ENCODE measurements at places on chromosomes 12 and 14.

GRCh38 chr14:69275331-69275730, 15.4 kb downstream of the GALNT16 start:
- DNase-seq = no peak

DNA sequence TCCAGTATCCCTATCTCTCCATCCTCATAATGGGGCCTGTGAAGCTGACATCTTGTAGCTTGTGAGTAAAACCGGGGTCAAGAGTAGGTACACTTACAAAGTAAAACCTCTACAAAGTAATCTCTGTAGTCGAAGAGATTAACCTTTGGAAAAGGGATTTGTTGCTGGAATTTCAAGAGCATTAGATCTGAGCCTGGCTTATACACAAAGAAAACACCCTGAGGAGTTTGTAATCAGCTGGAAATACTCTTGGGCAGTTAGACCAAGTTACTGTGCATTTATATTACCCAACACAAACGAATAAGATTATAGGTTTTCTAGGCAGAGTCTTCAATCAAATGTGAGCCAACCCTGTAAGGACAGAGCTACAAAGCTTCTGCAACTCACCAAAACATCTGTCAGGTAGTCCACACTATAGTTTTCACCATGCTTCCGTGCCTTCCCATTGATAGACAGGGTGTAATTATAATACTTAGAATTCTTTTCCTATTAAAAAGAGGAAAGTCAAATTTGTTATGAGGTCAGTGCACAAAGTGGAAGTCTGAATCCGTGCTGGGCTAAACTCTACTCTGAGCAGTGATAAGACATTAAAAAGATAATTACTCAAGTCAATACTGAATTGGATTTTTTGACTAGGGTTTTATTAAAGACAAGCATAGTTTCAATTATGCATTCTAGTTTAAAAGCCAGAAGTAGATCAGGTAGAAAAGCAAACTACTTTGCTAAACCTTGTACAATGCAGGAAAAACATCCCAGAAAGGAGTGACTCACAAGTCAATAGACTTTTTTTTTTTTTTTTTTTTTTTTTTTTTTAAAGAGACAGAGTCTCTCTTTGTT, 14.6 kb downstream of the GNS start:
- no peak for DNase-seq

- no peak for DNase-seq
Observed at GRCh38 chr12:9084417-9084816, 31.3 kb downstream of the A2M start.

GRCh38 chr12:120678572-120678971, 8.4 kb upstream of the MLEC start:
- no peak for DNase-seq

DNA sequence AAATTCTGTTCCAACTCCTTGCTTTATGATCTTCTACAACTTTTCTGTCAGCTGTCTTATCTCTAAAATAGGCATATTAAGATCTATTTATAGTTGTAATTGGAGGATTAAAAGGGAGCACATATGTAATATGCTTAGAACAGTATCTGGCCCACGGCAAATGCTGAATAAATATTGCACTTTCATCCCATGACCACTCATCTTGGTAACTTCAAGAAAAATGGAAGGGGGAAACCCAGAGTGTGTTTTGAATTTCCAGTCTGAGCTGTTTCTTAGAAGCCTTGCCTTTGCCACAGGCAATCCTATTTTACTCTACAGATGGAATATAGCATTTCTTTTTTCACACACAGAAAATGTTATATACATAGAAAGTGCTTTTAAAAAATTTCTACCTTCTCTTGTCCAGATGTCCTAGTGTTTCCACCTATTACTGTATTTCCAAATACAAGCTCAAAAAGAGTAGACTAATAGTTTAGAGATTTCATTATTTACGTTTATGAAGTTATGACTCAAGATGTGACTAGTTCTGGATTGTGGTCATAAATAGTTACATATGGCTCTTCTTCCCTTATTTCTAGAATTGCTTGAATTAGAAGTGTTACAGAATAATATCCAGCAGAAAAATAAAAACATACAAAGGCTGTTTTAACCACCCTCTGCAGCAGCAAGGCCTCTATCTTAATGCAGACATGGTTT, 6.2 kb upstream of the STXBP6 start:
- no peak for DNase-seq

GRCh38 chr12:25771041-25771440, 187.4 kb upstream of the RASSF8 start:
- DNase-seq = no peak

DNA sequence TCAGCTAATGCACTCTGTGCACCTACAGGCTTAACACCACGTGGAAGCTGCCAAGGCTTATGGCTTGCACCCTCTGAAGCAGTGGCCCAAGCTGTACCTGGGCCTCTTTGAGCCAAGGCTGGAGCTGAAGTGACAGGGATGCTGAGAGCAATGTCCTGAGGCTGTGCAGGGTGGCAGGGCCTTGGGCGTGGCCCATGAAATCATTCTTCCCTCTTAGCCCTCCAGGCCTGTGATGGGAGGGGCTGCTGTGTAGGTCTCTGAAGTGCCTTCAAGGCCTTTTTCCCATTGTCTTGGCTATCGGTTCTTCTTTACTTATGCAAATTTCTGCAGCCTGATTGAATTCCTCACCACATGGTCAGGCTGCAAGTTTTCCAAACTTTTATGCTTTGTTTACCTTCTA, 47.4 kb upstream of the TMTC1 start:
- no peak for DNase-seq

- no peak for DNase-seq
Observed at GRCh38 chr14:43894534-43894933, 612.5 kb downstream of the FSCB start.

GRCh38 chr12:117830471-117830870, 138.3 kb downstream of the KSR2 start:
- no peak for DNase-seq

GRCh38 chr12:27309293-27309994, 23.2 kb upstream of the BMAL2 start:
- DNase-seq = no peak

- no peak for DNase-seq
Observed at GRCh38 chr12:92226071-92226661, 80.5 kb upstream of the BTG1 start.

DNA sequence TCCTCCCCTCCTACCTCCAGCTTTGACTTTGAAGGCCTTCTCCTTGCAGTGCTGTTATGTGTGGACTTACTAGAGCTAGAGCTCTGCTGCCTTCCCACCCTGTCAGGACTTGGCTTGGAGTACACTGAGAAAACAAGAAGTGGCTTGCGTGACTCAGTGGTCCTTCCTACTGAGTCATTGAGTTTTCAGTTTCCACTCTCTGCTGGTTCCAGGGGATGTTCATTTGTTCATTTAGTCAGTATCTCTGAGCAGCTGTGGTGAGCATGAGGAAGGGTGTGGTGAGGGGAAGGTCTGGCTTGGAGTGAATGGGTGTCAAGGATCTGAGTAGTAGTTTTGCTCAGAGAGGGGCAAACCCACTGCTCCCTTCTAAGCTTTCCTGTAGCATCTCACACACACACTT, 17.2 kb upstream of the ELK3 start:
- no peak for DNase-seq

DNA sequence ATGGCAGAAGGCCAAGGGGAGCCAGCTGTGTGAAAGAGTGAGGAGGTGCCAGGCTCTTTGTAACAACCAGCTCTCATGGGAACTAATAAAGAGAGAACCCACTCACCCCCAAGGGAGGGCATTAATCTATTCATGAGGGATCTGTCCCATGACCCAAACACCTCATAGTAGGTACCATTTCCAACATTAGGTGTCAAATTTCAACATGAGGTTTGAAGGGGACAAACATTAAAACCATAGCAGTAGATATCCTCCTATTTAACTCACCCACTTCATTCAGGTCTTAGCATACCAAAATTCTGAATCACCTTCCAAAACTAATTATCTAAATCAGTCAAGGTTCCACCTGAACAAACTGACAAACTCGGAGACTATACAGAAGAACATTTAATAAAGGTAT, 75.3 kb downstream of the PPFIA2 start:
- DNase-seq = no peak

DNA sequence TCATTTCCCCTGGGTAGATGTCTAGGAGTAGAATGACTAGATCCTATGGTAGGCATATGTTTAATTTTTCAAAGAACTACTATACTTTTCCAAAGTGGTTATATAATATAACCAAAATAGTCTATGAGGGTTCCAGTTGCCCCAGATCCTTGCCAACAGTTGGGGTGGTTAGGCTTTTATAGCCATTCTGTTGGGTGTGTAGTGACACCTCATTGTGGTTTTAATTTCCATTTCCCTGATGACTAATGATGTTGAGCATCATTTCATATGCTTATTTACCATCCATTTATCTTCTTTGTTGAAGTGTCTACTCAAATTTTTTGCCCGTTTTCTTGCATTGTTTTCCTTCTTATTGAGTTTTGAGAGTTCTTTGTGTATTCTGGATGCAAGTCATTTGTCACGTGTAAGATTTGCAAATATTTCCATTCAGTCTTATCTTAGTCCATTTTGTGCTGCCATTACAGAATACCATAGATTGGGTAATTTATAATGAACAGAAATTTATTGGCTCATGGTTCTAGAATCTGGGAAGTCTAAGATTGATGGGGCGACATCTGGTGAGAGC, 4.7 kb downstream of the SYNE2 start:
- DNase-seq = no peak

DNA sequence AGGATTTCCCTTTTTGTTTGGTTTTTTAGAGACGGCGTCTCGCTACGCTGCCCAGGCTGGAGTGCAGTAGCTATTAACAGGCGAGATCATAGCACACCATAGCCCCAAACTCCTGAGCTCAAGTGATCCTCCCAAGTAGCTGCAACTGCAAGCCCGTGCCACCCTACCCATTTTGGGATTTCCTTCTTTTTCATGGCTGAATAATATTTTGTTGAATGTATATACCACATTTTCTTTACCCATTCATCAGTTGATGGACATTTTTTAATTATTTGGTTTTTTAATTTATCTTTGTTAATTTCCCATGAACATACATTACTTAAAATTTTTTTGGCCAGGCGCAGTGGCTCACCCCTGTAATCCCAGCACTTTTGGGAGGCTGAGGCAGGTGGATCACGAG, 15.2 kb downstream of the PITPNM2 start:
- DNase-seq = no peak

DNA sequence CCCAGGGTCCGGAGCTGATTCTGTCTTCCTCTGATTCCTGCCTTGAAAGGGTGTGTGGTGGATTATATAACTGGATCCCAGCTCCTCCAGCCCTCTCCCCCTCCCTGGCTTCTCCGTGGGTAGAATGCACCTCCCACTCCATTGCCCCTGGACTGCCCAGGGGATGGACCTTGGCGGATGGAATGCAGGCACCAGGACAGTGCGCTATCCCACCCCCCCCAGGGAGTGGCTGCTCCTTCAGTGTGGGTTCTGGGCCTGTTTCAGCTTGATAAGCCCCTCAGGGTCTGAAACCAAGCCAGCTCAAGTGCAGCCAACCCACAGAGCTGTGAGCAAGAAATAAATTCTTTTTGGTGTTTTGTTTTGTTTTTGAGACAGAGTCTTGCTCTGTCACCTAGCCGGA, 112.4 kb upstream of the TMEM132D start:
- DNase-seq = no peak

Data from spinal cord (tissue), 10 donors.